ENCODE measurements at places on chromosomes 7 and 10. TPM values are rescaled to one million over a fixed set of nuclear protein-coding genes. Genes with fewer than 3 reads are reported as not detected.

DYDC2 gene
- total RNA-seq, result not detected

DDX21 gene
- 94.7 TPM for total RNA-seq

CDC123 gene
- 102 TPM for total RNA-seq

SFTPA1 gene
- not detected for total RNA-seq

OPN1SW gene
- not detected for total RNA-seq

GPR26 gene
- total RNA-seq, result not detected

SDHAF3 gene
- 24.2 TPM for total RNA-seq

FGF8 gene
- total RNA-seq, result not detected

CCNJ gene
- 5.3 TPM for total RNA-seq

CRYGN gene
- 0.34 TPM for total RNA-seq

ODAD2 gene
- total RNA-seq, result not detected

LAMB4 gene
- not detected for total RNA-seq

SAMD9 gene
- total RNA-seq, result 51.0 TPM

FGFR2 gene
- not detected for total RNA-seq

LEP gene
- total RNA-seq, result not detected

ABCB4 gene
- total RNA-seq, result not detected

MRPS24 gene
- 88.5 TPM for total RNA-seq

CNPY1 gene
- not detected for total RNA-seq

GRM3 gene
- total RNA-seq, result not detected

KIF5B gene
- 61.5 TPM for total RNA-seq

ELOVL3 gene
- total RNA-seq, result not detected

TMEM236 gene
- total RNA-seq, result not detected

PTF1A gene
- total RNA-seq, result not detected

RAB19 gene
- 7.2 TPM for total RNA-seq

TMEM196 gene
- not detected for total RNA-seq

CNNM1 gene
- total RNA-seq, result 0.13 TPM

SPDYE8 gene
- total RNA-seq, result not detected

TACC2 gene
- not detected for total RNA-seq

NKX6-2 gene
- not detected for total RNA-seq

PTPRN2 gene
- 7.0 TPM for total RNA-seq

STAMBPL1 gene
- total RNA-seq, result 67.6 TPM

HOGA1 gene
- total RNA-seq, result not detected

TCF7L2 gene
- total RNA-seq, result 0.26 TPM

CLEC5A gene
- total RNA-seq, result not detected

GTF2IRD1 gene
- not detected for total RNA-seq

PRPS1L1 gene
- total RNA-seq, result not detected

ELMO1 gene
- 64.0 TPM for total RNA-seq

OR2A14 gene
- total RNA-seq, result not detected

BAG3 gene
- total RNA-seq, result 14.2 TPM

TM9SF3 gene
- total RNA-seq, result 73.1 TPM

STEAP2 gene
- total RNA-seq, result not detected

GNAT3 gene
- total RNA-seq, result not detected

TAS2R60 gene
- total RNA-seq, result 0.26 TPM

CYP3A4 gene
- not detected for total RNA-seq

TMEM273 gene
- total RNA-seq, result 24.4 TPM

SPDYE2 gene
- total RNA-seq, result not detected

CASTOR2 gene
- total RNA-seq, result 4.4 TPM

ITPRID1 gene
- total RNA-seq, result not detected

OR9A2 gene
- not detected for total RNA-seq

GIMAP6 gene
- 88.9 TPM for total RNA-seq

PSPH gene
- total RNA-seq, result 14.6 TPM

Data from activated CD8-positive, alpha-beta T cell treated with anti-CD3 and anti-CD28 coated beads, Interleukin-2, amount 10 ng/mL, durations not matched to agents 7 days and 5 days (primary cell).